ENCODE measurements at places on chromosomes 5 and 9.

- DNase-seq, result no peak
Measured at GRCh38 chr9:79325501-79325900, 246.3 kb upstream of the TLE4 start.

DNA sequence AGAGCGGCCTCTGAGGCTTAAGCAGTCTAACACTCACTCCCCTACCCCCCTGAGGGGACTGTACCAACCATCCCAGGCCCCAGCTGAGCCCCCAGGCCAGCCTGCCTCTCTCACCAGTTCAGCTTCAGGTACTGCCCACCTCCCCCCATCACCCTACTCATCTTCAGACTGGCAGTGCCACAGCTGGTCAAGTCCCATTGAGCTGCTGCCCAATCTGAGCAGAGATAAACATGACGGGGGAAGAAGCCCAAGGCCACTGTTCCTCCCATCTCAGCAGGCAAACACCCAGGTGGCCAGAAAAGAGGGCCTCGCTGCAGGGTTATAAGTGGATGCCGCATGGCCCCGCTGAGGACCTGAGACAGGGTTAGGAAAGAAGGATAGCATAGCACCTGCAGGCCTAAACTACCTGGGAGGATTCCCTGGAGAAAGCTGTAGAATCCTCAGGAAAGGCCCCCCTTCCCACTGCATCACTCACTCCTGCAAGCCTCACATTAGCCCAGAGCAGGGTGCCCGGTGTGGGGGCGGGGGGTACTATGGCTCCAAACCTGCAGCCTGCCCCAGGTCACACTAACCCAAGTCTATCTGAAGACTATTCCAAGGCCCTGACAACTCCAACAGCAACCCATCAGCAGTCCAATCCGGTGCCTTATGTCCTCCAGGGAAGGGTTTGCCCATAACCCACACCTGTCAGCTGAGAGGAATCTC lies 3.6 kb downstream of the B4GALT1 start:
- no peak for DNase-seq

GRCh38 chr5:19342942-19343341 lies 645.1 kb downstream of the CDH18 start:
- no peak for DNase-seq

DNA sequence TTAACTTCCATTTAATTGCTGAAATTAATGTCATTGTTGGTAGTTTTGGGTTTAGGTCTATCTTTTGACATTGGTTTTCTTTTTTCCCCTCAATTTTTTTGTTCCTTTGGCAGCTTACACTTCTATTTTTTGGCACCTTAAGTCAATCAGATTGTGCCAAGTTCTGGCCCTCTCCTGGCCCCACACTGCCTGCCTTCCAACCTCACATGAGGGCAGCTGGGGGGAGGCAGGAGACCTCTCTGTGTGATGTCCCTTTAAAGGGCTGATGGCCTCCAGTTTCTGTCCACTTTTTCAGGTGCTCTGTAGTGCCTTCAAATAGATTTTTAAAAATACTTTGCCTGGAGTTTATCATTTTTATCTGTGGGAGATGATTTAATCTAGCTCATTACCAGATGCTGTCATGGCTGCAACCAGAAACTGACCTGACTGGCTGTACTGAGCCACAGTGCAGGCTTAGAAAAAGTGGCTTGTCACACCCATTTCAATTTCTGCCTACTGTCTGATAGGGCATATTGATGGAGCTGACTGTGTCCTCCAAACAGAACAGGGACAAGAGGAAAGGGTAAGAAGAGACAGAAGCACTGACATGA lies 196.6 kb downstream of the FANCC start:
- no peak for DNase-seq

DNA sequence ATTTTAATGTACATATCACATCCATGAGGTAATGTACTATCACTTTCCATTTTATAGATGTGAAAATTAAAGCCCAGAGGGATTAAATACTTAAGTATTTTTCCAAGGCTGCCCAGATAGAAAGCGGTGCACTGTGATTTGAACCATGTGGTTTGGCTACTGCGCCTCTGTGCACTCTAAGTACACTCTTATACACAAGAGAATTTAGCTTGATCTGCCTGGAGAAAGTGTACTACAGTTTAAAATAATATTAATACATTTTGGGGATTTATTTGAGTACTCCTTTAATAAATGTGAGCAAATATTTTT lies 360.4 kb upstream of the ACTBL2 start:
- no peak for DNase-seq

- DNase-seq, result no peak
Measured at GRCh38 chr9:6051511-6051950, 36.1 kb upstream of the RANBP6 start.

DNA sequence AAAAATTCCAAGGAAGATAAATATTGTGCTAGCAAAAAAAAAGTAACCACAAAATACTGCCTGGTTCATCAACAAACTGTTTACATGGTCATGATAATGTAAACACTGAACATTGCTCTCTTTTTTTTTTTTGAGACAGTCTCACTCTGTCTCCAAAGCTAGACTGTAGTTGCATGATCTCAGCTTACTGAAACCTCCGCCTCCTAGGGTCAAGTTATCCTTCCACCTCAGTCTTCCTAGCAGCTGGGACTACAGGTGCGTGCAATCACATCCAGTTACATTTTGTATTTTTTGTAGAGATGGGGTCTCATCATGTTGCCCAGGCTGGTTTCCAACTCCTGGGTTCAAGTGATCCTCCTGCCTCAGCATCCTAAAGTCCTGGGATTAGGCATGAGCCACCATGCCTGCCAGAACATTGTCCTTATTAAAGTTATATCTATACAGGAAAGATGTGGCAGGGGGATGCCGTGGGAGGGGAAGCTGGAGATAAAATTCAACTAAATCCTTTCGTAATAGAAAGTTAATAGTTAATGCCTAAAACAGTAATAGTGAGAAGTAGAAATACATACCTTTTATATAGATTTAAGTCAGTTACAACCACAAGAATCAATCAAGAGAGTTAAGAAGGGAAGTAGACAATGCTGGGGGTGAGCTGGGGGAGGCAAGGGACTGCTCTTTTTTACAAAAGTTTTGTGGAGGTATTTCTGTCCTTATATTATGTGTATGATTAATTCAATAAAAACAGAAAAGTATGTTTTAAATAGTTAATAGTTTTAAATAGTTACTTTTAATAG lies 52.3 kb downstream of the RGMB start:
- DNase-seq, result no peak

- no peak for DNase-seq
Measured at GRCh38 chr9:112044186-112044585, 130.9 kb downstream of the SUSD1 start.

GRCh38 chr9:35193762-35194161 lies 32.0 kb downstream of the UNC13B start:
- DNase-seq, result no peak

- no peak for DNase-seq
Measured at GRCh38 chr5:180799194-180799593, 3.4 kb downstream of the MGAT1 start.

- DNase-seq, result no peak
Measured at GRCh38 chr5:159021901-159022556, 77.7 kb downstream of the EBF1 start.

DNA sequence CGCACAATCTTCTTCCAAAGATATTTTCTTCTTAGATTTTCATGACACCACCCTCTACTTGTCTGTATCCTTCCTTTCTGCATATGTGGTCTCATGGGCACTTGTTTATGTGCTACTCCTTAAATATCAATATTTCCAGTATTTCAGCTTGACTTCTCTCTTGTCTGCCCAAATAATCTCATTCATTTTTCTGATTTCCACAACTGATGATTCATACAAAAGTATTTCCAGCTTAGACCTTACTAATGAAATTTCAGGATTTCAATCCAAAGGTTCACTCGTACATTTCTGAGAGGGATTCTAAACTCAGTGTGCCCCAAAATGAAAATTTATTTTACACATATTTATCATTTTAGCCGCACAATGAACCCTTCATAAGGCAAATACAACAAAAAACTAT lies 928.9 kb upstream of the C9orf72 start:
- no peak for DNase-seq

- DNase-seq, result no peak
Measured at GRCh38 chr5:172325452-172325851, 41.9 kb upstream of the UBTD2 start.

- no peak for DNase-seq
Measured at GRCh38 chr5:158410976-158411375, 552.0 kb upstream of the CLINT1 start.

- peak; percentile 74 for DNase-seq
Measured at GRCh38 chr5:170275376-170275994, 22.1 kb downstream of the LCP2 start.

GRCh38 chr9:77944556-77945243 lies 86.9 kb downstream of the GNAQ start:
- peak; percentile 18 for DNase-seq

DNA sequence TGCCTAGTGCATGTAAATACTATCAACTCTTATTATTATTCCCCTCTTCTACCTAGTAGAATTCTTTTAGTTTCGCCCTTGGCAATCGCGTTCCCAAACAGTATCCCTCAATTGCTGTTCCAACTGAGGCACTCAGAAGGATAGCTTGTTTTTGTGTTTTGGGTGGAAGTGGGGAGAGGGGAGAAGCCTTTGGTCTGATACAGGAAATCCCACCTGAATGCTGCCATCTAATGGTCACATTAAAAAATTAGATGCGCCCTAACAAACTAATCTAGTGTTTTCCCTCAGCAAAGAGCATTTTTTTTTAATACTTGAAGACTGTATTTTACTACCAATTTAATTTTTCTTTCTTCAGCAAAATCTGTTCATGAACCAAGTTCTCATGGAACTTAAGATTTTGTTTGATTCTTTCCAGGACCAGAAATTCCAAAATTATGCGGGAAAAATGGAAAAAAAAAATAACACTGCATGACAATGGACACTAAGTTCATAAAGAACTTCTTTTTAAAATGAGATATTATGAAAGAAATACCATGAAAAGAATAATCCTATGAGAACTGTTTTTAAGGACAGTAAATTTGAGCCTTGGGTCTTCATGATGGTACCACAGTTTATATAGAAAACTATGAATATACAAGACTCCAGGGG lies 22.2 kb upstream of the GLDC start:
- peak; percentile 37 for DNase-seq

GRCh38 chr9:95266649-95267048 lies 50.9 kb downstream of the FANCC start:
- no peak for DNase-seq

DNA sequence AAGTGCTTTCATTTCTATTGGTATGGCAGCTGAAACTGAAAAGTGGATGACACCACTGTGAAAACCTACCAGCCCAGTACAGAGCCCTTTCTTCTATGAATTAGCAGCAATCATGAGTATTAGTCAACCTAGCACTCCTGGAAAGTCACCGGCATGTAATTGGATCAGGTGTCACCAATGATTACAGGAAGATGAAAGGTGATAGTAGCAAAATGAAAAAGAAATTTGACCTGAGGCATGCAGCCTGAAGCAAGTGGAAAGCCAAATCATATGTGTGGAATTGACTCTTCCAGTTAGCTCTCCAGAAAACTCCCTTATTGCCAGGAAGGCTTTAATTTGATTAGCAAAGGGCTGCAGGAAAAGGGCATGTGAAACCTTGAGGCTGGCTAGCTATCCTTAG lies 81.2 kb upstream of the NAA35 start:
- no peak for DNase-seq

GRCh38 chr5:172898218-172898842 lies 60.9 kb upstream of the RPL26L1 start:
- no peak for DNase-seq

GRCh38 chr5:173301695-173302545 lies 26.3 kb downstream of the STC2 start:
- DNase-seq, result no peak

DNA sequence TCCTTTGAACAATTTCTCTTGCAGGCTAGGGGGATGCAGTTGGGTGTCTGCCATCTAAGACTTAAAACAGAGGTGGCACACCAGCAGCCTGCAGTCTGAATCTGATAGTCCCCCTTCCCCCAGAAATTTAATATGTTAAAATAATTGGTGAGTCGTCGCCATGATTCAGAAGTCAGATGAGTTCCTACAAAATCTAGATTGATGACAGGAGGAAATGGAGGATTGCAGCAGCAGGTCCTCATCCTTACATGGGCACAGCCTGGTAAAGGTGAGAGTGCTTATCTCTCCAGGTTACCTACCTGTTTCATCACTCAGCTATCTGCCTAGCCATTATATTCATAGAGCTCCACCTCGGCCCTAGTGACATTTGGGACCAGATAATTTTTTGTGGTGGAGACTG lies 112.3 kb downstream of the PCSK1 start:
- no peak for DNase-seq

DNA sequence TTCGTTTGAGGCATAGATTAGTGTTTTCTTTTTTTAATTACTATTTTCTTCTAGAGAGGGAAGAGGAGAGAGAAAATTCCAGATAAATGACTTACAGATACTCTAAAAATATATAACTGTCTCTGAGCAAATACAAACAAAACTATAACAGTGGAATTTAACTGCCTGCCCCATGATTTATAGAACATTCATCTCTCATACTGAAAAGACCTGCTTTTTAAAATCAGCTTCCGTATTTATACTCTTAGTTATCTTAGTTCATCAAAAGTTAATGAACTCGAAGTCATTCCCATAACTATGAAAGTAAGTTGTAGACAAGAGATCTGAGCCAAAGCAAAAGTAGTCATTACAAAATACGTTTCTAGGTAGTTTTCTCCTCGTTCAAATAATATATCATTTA lies 123.8 kb upstream of the DMRT1 start:
- no peak for DNase-seq

DNA sequence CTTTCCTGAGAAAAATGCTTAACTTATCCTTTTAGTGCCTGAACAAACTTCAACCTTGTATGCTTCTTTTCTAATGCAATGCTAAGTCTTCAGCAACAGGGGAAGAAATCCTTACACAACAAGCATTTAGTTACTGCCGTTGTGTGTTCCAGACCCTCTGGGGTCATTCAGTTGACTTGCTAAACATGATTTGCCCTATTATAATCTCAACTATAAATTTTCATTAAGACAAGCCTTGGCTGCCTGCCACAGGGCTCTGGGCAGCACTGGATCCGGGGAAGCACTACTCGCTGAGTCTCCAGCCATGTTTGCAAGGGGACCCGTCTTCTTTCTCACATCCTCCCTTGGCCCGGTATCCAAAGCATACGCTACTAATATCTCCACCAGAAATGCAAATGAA lies 58.1 kb downstream of the PTCH1 start:
- no peak for DNase-seq

- no peak for DNase-seq
Measured at GRCh38 chr9:92717201-92718085, 47.2 kb downstream of the BICD2 start.

DNA sequence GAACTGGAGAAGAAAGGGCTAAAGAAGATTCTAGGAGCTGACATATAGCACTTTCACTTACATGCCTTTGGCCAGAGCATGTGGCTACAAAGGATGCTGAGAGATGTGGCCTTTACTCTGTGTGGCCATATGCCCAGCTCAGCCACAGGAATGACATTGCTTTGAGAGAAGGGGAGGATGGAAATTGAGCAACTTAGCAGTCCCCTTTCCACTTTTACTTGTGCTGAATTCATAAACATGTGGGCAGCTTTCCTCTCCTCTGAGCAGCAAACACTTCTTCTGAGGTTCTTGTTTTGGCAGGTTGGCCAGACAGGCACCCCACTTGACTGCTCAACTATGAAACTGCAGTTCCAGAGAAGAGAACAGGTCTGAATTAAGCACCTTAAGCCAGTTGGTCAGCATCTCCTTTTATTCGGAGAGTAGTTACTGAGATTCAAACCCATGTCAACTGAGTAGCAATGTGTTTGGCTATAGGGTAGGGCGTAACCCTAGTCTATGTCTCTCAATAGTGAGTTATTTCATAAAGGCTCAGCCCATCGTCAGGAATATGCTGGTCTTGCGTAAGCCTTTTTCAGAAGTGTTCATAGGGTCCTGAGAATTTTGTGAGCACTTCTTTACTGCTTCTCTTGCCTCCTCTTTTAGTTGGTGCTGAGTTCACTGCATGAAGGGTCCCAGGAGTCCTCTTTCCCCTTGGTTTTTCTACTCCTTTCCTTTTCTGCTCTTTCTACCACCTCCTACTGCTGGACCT lies 134.5 kb downstream of the PALM2AKAP2 start:
- no peak for DNase-seq

Data from CD4-positive, alpha-beta T cell treated with Interleukin-1 beta for 1 hour (primary cell).